ENCODE measurements at places on chromosomes 3 and 15. TPM values are rescaled to one million over a fixed set of nuclear protein-coding genes. Genes with fewer than 3 reads are reported as not detected.

MIX23 gene
- total RNA-seq: 29.0 TPM

IP6K1 gene
- total RNA-seq: 38.8 TPM

VIPR1 gene
- 7.5 TPM for total RNA-seq

TNNC1 gene
- 2.3 TPM for total RNA-seq

FBXW12 gene
- total RNA-seq: not detected

RBP2 gene
- not detected for total RNA-seq

PAQR5 gene
- total RNA-seq: not detected

STRIT1 gene
- not detected for total RNA-seq

ACAD11 gene
- 9.0 TPM for total RNA-seq

SIN3A gene
- total RNA-seq: 96.1 TPM

DNA sequence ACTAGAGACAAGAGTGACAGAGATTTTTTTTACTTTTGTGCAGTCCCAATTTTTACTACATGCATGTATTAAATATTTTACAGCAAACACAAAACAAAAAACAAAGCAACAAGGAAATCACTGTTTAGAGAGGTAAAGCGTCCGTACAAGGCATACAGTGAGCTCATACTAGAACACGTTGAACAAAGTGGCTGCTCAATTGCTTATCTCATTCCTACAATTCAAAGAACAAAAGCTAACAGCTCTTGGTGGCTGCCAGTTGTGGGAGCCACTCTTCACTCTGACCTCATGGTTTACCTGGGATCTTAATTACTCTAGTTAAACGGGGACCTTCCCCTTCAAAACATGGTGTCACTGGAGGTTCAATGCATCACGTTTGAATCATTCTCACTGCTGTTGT lies 7.6 kb upstream of the ARHGEF26 start:
- no peak for DNase-seq
- no peak overlapping the region for H3K4me3 ChIP-seq
- peaks cover 38% of the 10 kb centered on the region for H3K27me3 ChIP-seq
- H3K36me3 ChIP-seq: no peaks in the 10 kb centered on the region
- no peak overlapping the region for H3K27ac ChIP-seq

GRCh38 chr3:67947808-67948508 lies 293.5 kb upstream of the SUCLG2 start:
- DNase-seq: peak; percentile 68
- peak overlapping the region; percentile 22 for H3K4me3 ChIP-seq
- no peaks in the 10 kb centered on the region for H3K27me3 ChIP-seq
- peaks cover 12% of the 10 kb centered on the region for H3K4me1 ChIP-seq

GRCh38 chr3:67986706-67987105 lies 332.3 kb upstream of the SUCLG2 start:
- no peaks in the 10 kb centered on the region for H3K36me3 ChIP-seq
- no peaks in the 10 kb centered on the region for H3K27me3 ChIP-seq
- H3K27ac ChIP-seq: no peak overlapping the region
- no peaks in the 10 kb centered on the region for H3K4me1 ChIP-seq

GRCh38 chr15:32763295-32763694 lies 45.5 kb downstream of the GREM1 start:
- no peaks in the 10 kb centered on the region for H3K4me1 ChIP-seq
- H3K27me3 ChIP-seq: peaks cover 7% of the 10 kb centered on the region
- H3K4me3 ChIP-seq: no peak overlapping the region
- no peak overlapping the region for H3K27ac ChIP-seq
- no peaks in the 10 kb centered on the region for H3K36me3 ChIP-seq

DNA sequence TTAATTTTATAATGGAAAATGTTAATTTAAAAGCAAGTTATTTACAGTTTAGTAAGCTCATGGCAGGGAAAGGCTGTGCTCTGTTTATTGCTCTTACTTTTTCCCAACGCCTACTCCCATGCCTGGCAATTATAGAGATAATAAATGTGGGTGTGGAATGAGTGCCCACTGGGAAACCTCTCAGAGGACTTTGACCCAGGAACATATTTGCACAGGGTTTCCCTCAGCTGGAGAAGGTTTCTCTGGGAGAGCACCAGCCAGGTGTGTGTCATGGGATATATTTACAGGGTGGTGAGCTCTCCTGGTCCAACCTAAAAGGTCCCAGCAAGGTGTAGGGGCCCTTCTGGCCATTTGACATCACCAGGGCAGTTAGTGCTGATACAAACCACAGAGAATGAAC lies 27.9 kb downstream of the ZNF710 start:
- no peaks in the 10 kb centered on the region for H3K27me3 ChIP-seq
- peaks cover 47% of the 10 kb centered on the region for H3K4me1 ChIP-seq
- peaks cover 9% of the 10 kb centered on the region for H3K36me3 ChIP-seq
- no peak for DNase-seq
- no peak overlapping the region for H3K27ac ChIP-seq

- H3K36me3 ChIP-seq: no peaks in the 10 kb centered on the region
- no peak overlapping the region for H3K27ac ChIP-seq
- H3K4me1 ChIP-seq: peaks cover 2% of the 10 kb centered on the region
- peaks cover 11% of the 10 kb centered on the region for H3K27me3 ChIP-seq
- no peak overlapping the region for H3K4me3 ChIP-seq
- DNase-seq: no peak
These were observed 26.8 kb downstream of the FBXW12 start for GRCh38 chr3:48398701-48399386.

DNA sequence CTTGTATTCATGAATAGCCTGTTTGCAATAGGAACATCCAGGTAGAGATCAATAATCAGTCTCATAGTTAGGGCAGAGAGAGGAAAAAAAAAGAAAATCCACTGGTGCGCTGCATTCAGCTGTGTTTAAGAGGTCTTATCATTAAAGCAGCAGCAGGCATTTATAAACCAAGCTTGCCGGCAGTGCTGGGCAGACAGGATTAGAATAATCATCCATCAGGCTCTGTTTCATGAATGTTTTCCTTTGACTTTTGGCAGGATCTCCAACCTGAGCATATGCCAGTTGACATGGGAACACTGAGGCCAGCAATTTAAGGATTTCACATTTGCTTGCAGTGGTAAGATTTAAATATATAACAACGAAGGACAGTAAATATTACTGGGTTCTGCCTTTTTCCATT lies 305.2 kb upstream of the SEMA6D start:
- H3K27me3 ChIP-seq: no peaks in the 10 kb centered on the region
- H3K27ac ChIP-seq: no peak overlapping the region
- H3K4me3 ChIP-seq: no peak overlapping the region

DNA sequence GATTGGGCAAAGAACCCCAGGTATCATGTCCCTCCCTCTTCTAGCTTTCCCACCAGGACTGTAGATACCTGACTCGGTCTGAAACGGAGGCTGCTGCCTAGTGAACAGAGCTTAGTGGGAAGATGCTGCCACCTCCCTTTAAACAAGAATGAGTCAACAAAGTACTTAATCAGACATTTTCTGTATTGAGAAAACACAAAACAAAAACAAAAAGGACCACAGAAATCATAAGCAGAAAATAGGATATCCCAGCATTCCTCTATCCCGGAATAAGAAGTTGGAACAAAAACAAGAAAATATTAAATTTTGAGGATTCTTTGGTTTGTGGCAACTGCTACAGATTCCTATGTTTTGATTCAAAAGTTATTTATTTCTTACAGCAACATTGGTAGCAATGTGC lies 51.7 kb upstream of the COL8A1 start:
- H3K27me3 ChIP-seq: no peaks in the 10 kb centered on the region
- H3K36me3 ChIP-seq: no peaks in the 10 kb centered on the region
- no peaks in the 10 kb centered on the region for H3K4me1 ChIP-seq
- no peak overlapping the region for H3K27ac ChIP-seq
- H3K4me3 ChIP-seq: no peak overlapping the region

- no peaks in the 10 kb centered on the region for H3K27me3 ChIP-seq
- no peak for DNase-seq
- no peaks in the 10 kb centered on the region for H3K36me3 ChIP-seq
- H3K27ac ChIP-seq: no peak overlapping the region
- H3K4me3 ChIP-seq: no peak overlapping the region
These were observed 591.1 kb downstream of the ZPLD1 start for GRCh38 chr3:103025880-103026279.

DNA sequence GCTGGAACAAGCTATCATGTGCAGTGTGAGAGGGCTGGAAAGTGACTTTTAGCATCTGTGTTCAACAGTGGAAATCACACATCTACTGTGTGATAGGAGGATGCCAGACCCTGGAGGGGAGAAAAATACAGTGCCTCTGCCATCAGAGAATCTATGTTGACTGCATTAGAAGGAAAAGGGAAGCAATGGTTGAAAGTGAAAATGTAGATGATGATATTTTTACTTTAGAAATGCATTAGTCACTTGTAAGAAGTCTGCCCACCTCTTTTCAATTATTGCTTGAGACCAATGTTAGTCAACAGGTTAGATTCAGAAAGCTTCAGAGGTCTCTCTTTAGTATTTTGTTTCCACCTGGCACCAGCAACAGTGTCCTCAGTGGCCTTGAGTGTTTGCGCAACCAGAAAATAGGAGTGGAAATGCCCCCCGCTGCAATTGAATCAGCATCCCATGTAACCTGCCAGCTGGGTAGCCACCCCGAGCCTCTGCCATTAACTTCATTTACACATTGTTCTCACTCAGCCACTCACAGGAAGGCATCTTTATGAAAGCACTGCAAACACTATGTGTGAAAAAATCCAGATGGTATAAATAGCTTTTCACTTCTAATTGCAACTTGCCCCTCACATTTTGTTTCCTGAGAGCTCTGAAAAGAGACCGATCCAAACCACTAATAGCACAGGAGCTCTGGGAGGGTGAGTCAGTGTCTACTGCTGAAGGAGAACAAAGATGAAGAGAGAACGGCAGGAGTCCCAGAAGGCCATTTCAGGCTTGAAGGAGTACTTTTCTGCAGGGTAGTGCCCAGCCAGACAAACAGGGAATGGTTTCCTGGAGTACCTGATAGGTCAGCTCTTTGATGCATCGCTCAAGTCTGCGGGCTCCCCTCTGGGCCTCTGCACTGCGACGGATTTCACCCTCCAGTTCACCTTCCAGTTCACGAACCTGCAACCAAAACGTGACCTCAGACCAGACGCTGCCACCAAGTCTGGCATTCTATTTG lies 92.1 kb downstream of the HHLA2 start:
- DNase-seq: no peak
- H3K27ac ChIP-seq: peak overlapping the region; percentile 2
- peaks cover 32% of the 10 kb centered on the region for H3K4me1 ChIP-seq
- H3K36me3 ChIP-seq: no peaks in the 10 kb centered on the region
- H3K27me3 ChIP-seq: peaks cover 7% of the 10 kb centered on the region

- no peak overlapping the region for H3K4me3 ChIP-seq
- no peaks in the 10 kb centered on the region for H3K4me1 ChIP-seq
- DNase-seq: no peak
- no peaks in the 10 kb centered on the region for H3K27me3 ChIP-seq
- H3K36me3 ChIP-seq: no peaks in the 10 kb centered on the region
These were observed 539.1 kb downstream of the SI start for GRCh38 chr3:164539215-164539614.

DNA sequence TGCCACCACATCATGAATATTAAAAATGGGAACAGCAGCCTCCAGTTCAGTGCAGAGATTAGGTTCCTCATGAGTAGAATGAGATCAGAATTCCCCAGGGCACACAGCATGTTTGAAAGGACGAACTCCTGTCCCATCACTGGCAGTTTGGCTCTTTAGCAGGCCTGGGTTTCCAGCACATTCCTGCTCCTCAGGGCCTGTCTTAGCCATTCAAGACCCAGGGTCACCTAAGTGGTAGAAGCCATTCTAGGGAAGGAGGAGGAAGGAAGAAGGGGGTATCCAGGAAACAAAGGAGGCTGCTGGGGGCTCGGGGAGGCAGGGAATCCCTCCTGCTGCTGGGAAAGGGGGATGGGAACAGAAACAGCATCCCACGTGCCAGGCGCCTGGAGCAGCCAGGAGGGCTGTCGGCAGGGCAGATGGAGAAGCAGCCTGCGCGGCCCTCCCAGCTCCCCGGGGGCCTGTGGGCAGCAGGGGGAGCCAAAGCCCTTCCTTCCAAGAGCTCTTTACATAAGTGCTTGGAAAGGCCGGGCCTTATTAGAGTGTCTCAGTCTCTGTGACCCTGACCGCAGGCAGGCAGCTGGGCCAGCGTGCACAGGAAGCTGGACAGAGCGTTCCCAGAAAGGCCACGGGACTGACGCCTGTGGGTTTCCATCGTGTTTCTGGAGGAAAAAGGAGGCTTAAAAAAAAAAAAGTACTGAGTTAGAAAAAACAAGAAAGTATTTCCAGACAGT lies 24.7 kb downstream of the LOXL1 start:
- H3K4me3 ChIP-seq: no peak overlapping the region
- no peak overlapping the region for H3K27ac ChIP-seq
- peak; percentile 79 for DNase-seq
- H3K27me3 ChIP-seq: no peaks in the 10 kb centered on the region
- no peaks in the 10 kb centered on the region for H3K36me3 ChIP-seq

DNA sequence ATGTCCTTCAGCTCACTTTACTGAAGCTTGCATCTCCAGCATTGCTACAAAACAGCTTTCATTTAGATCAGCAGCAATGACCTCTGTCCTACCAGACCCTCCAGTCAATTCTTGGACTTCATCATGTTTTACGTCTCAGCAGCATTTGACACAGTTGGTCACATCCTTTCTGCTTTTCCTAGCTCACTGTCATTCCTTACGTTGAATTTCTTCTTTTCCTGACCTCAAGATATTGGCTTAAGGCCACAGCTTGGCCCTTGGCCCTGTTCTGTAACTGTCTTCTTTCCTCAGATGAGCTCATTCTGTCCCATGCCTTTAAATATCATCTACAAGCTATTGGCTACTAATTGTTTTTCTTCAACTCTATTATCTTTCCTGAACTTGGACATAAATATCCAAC lies 576.2 kb upstream of the KCNMB2 start:
- no peaks in the 10 kb centered on the region for H3K36me3 ChIP-seq
- H3K4me1 ChIP-seq: no peaks in the 10 kb centered on the region

DNA sequence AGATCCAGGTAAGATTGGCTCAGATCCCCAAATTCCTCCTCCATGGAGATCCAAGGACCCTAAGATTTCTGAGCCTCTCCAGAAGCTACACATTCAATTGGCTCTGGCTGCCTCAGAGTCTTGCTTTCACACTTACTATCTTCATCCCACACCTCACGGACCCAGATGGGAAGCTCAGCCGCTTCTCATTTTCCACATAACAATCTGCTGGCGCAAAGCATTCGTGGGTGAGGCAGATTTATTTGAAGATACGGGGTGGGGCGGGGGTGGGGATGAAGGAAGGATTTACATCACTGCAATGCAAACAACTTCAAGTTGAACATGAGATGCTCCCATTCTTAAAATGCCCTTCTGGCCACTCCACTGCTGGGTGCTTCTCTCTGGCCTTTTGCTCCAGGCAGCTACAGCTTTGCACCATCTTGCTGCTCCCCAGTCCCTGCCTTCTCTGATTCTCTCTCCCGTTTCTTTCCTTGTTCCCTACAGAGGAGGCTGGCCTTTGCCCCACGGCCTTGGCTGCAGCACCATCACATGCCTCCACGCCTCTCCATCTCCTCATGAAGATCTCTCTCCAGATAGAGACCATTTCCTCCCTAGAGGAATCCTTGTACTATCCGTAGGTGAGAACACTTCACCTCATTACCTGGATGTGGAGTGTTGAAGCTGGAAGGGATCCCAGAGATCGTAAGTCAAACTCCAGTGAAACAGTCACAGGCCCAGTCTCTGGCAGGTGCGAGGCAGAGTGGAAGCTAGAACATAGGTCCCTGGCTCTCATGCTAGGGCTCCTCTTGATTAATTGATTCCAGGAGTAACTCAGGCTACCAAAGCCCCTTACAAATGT lies 175.9 kb downstream of the RPLP1 start:
- H3K27me3 ChIP-seq: peaks cover 31% of the 10 kb centered on the region
- no peak for DNase-seq
- H3K36me3 ChIP-seq: no peaks in the 10 kb centered on the region
